Stimulated activated CD4-positive, alpha-beta T cell treated with anti-CD3 and anti-CD28 coated beads, Interleukin-15, amount 100 ng/mL, for 1 hour (primary cell): ENCODE measurements at places on chromosomes 12 and 14.

- no peak for DNase-seq
Observed at GRCh38 chr12:45535610-45536180, 193.8 kb upstream of the ARID2 start.

- no peak for DNase-seq
Observed at GRCh38 chr12:52041695-52042123, 9.5 kb upstream of the NR4A1 start.

GRCh38 chr12:97321621-97322020, 141.0 kb upstream of the RMST start:
- no peak for DNase-seq

DNA sequence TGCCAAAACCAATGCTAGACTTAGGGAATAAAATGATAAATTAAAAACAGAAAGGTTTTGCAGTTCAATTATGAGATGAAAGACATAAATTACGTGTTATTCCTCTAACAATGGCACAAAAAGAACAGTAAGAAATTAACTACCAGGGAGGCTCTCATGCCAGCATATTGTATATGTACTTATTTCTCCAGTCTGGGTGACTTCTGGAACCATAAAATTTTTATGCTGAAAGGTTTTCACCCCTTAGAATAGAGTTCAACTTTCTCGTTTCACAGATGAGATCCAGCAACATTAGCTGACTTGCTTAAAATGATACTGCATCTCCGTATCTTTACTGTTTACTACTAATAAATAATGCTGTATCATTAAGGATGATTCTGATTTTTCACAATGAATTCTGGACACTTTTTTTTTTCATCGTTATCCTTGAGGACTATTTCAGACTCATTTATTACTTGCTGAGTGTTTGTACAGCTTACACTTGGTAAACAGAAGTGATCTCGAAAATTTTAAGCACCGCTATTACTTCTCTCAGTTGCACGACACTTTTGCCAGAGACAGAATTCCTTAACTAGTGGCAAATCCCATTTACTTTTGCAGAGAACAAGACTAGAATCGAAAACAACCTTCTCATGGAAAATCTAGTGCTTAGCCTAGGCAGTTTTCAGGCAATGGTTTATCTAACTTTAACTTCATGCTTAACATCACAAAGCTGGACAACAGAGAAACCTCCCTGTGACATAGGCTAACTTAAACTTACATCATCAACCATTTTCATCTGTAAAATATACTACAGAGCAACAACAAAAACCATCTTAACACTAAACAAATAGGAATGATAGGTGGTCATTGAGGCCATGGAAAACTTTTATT, 2.7 kb downstream of the RSRC2 start:
- no peak for DNase-seq

GRCh38 chr12:17579205-17580026, 510.6 kb downstream of the RERGL start:
- DNase-seq = no peak

- no peak for DNase-seq
Observed at GRCh38 chr12:8844665-8845064, 22.2 kb downstream of the A2ML1 start.

DNA sequence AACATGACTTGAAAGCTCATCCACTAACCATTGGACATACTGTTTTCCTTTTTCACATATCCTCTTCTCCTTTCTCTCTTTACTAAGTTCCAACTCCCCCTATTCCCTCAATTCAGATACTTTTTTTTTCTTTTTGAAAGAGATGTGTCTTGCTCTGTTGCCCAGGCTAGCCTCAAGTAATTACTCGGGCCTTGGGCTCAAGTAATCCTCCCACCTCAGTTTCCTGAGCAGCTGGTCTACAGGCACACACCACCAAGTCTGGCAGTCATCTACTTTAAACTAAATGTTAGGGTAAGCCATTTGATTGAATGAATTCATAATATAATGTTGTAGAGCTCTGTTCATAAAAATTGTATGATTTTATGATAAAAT, 15.5 kb downstream of the LEMD3 start:
- no peak for DNase-seq

DNA sequence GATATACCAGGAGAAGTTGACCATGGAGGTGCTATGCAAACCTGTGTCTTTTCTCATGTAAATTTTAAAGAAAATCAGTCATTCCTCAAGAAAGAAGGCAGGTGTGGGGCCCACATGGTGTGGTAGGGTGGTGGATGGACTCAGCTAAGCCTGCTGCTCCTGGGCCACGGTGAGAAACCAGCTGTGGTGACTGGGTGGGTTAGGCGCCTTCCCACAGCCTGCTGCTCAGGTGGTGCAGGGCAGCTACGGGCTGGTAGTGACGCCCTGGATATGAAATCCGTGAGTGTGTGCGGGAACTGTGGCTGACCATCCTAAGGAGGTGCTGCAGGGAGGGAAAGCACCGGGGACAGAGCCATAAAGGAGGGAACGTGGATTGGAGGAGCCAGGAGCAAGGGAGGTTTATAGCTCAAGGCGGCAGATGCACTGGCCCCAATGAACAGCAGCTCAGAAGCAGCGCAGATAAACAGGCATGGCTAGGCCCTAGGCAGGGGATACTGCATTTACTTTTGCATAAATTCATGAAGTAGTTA, 408.8 kb downstream of the FUT8 start:
- DNase-seq = no peak

GRCh38 chr14:53020193-53020932, 69.5 kb upstream of the FERMT2 start:
- no peak for DNase-seq

DNA sequence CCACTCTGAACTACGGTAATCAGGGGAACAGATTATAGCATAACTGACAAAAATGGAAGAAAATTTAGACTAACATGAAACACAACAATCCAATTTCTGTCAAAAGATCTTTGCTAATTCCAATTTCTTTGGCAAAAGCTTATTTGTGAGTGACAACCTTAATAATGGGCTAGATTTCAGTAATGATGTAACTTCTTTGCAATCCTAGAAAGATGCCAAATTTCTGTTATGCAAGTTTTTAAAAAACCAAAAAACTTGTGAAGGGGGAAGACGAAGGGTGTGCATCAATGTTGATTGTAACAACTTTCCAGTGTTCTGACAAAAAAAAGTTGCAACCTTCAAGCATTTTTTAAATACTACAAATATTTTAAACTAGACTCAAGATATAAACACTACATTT, 59.9 kb downstream of the DICER1 start:
- DNase-seq = no peak

GRCh38 chr12:61250303-61250702, 1009.9 kb upstream of the USP15 start:
- no peak for DNase-seq

- no peak for DNase-seq
Observed at GRCh38 chr12:52872644-52873389, 24.0 kb upstream of the KRT78 start.

GRCh38 chr12:8493084-8493483, 20.2 kb upstream of the CLEC4D start:
- DNase-seq = no peak

GRCh38 chr14:96917442-96917963, 120.3 kb downstream of the VRK1 start:
- DNase-seq = no peak

DNA sequence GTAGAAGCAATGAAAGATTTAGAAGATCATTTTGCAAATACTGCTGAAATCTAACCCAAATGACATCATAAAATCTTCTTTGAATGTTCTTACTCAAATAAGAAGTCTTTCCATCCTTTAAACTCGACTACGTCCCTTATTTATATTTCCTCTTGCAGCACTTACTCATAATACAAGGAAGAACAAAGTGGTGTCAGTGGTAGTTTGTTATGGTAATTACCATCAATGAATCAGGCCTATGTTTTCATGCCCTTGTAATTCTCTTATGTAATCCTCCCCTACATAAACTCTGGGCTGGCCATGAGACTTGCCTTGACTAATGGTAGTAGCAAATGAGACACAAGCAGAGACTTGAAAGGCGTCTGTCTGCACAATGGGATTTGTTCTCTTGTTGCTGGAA, 17.0 kb downstream of the EEA1 start:
- no peak for DNase-seq

DNA sequence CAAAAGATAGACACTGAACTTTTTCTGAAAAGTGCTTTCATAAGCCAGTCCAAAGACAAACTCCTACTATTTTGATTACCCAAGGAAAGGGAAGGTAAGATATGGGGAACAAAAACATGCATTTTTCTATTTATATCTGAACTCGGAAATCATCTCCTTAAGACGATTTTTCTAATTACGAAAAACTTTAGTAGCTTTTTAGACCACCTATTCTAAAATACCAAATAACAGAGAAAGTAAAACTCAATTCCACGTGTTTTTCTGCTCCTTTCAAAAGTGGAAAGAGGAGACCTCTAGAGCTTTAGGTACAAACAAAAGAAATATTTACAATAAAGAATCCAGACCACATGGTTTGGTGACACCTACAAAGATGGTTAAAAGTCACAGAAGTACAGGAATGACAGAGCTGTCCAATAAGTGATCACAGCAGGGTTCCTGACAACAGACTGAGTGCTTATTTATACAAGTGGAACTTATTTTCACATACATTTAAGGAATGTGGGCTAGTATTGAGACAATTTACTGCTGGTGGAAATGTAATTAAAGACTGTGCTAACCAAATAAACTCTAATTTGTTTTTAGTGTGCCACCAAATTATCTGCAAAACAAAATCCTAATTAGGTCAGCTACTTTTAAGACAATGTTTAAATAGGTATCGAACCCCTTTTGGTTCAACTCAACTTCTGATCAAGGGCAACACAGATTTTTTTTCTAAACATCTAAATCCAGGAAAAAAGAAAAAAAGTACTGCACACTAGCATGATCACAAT, 2.4 kb downstream of the LRIG3 start:
- DNase-seq = no peak

DNA sequence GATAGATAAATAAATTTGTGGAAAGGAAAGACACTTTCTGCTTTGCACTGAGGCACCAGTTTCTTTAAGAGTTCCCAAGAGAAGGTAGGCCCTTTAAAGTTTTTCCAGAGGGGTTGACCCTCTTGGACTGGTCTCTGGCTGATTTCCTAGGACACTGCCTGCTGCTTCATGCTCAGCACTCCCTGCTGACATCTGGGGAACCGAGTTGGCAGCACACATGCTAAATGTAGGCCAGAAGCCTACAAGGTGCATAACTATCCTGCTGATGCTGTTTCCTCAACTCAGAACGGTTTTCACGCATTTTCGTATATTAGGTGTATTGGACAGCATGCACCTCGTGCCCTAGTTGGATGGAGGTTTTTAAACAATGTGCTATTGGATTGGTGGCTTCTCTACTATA, 887.2 kb upstream of the SEL1L start:
- no peak for DNase-seq

- DNase-seq = no peak
Observed at GRCh38 chr12:63978519-63978918, 134.0 kb downstream of the SRGAP1 start.

DNA sequence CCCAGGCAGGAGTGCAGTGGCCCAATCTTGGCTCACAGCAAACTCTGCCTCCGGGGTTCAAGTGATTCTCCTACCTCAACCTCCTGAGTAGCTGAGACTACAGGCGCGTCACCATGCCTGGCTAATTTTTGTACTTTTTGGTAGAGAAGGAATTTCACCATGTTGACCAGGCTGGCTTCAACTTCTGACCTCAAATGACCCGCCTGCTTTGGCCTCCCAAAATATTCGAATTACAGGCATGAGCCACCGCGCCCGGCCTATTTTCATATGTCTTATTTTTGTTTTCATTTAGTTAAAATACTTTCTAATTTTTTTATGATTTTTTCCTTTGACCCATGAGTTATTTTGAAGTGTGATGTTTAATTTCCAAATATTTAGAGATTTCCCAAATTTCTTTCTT, 143.6 kb upstream of the VRK1 start:
- no peak for DNase-seq
